ENCODE measurements at places on chromosomes 13 and 19. TPM values are rescaled to one million over a fixed set of nuclear protein-coding genes. Genes with fewer than 3 reads are reported as not detected.

The HCN2 gene
- total RNA-seq = 1.2 TPM

The AMER2 gene
- not detected for total RNA-seq

The KLC3 gene
- total RNA-seq = not detected

The ARHGAP45 gene
- 3.5 TPM for total RNA-seq

The FFAR3 gene
- not detected for total RNA-seq

The ZNF575 gene
- total RNA-seq = not detected

The FCHO1 gene
- total RNA-seq = 2.1 TPM

All from myometrial cell (primary cell).